ENCODE measurements at places on chromosomes 7 and 10.

- DNase-seq, result no peak
These were observed 54.3 kb upstream of the DPYSL4 start for GRCh38 chr10:132132421-132132841.

- no peak for DNase-seq
These were observed 19.5 kb upstream of the CYREN start for GRCh38 chr7:135189961-135190360.

DNA sequence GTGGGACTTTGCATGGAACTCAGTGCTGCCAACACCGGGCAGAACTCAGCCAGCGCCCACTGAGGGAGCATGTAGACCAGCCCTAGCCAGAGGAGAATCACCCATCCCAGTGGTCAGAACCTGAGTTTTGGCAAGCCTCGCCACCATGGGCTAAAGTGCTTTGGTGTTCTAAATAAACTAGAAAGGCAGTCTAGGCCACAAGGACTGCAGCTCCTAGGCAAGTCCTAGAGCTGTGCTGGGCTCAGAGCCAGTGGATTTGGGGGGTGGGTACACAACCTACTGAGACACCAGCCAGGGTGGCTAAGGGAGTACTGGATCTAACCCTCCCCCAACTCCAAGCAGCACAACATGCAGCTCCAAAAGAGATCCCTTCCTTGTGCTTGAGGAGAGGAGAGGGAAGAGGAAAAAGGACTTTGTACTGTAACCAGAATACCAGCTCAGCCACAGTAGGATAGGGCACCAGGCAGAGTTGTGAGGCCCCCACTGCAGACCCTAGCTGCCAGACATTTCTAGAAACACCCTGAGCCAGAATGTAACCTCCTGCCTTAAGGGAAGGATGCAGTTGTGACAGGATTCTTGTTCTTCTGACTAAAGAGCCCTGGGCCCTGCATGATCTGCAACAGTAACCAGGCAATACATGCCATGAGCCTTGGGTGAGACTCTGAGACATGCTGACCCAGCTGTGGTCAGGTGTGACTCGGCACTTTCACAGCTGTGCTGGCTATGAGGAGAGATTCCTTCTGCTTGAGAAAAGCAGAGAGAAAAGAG, 24.4 kb downstream of the GSDME start:
- no peak for DNase-seq

DNA sequence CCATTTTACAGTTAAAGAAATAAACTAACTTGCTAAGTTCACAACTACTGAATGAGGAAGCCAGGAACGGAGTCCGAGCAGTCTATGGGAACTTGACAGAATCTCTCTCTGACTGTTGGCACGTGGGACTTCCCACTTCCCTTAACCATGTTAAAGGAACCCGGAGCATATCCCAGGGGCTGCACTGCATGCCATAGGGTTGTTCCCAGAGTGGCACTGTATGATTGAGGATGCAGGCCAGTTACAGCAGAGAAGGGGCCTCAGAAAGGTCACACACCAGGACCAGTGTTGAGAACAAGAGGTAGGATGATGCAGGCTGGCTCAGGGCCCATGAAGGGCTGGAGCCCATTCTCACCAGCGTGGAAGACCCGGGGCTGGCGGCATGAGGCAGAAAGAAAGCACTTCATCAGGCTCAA, 201.8 kb downstream of the NSUN6 start:
- DNase-seq, result no peak

- DNase-seq, result no peak
These were observed 33.5 kb downstream of the REEP3 start for GRCh38 chr10:63554657-63555056.

DNA sequence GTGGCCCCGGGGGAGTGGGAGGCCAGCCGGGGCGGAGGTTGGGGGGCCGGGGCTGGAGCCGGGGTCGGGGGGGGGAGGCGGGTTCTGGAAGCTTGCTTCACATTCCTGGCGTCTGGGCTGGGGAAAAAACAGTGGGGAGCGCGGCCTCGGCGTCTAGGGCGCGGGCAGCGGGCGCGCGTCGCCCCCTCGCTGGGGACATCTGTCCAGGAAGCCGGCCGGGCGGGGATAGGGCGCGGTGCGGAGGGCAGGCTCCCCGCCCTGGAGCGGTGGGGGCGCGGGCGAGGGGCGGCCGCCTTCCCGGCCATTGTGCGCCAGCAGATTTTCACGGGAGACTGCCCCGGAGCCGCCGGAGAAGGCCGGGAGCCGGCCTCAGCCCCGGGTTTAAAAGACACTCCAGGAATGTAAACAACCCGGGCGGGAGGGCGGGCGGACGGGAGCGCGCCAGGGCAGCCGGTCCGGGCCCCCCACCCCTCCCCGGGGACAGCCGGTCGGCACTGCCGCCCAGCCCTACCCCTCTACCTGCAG, 1.4 kb downstream of the ZMIZ1 start:
- peak; percentile 66 for DNase-seq

- peak; percentile 85 for DNase-seq
These were observed at the start of gene SGCE for GRCh38 chr7:94655848-94656657. Gene SGCE (minus strand): TSS chr7:94656133. CDS start chr7:94656098, 35 bp downstream.

All from midbrain (tissue), 1 donor.